ENCODE measurements at places on chromosomes 16 and 17.

DNA sequence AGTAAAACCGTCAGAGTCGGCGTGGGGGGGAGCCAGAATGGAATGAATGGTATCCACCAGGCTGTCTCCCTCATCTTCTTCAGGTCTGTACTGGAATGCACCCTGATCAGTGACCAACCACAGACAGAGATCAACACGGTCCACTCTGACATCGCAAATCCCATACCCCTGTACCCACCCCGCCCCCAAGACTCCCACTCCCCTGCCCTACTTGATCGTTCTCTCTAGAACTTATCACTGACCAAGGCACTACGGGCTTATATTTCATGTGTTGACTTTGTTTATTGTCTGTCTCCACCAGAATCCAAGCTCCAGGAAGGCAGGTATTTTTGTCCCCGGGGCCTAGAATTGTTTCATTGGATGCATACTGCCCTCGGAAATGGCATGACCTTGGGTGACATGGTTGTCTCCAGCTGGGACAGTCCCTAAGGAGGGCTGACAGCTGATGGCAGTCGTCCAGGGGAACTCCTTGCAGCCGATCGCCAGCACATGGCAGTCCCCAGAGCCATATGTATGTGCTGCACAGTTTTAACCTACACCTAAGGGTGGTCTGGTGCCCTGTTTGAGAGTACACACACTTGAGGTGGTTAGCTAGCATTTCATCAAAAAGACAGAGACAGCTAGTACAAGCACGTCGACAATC, 526 bp upstream of the MFSD6L start:
- no peak for DNase-seq

GRCh38 chr16:22369221-22369811, 5.1 kb downstream of the CDR2 start:
- no peak for DNase-seq

GRCh38 chr17:63703029-63703428, 3.1 kb upstream of the LIMD2 start:
- no peak for DNase-seq

GRCh38 chr16:1741553-1742165, 29.7 kb downstream of the NME3 start:
- DNase-seq: no peak

DNA sequence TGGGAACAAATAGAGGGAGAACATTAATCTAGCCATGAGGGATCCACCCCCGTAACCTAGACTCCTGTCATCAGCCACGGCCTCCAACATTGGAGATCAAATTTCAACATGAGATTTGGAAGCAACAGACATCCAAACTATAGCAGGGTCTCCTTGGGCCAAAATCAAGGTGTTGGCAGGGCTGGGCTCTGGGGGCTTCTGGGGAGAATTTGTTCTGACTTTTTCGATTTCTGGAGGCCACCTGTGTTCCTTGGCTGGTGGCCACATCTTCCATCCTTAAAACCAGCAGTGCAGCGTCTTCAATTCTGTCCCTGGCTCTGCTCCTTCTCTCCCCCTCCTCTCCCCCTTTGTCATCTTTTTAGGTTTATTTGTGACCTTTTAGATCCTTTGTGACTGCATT, 546.2 kb downstream of the WWOX start:
- no peak for DNase-seq

Data from GM18507 (cell line).